ENCODE measurements at places on chromosomes 12 and 14.

- DNase-seq = peak; percentile 10
Observed at GRCh38 chr14:74018174-74018585, 908 bp downstream of the ENTPD5 start.

DNA sequence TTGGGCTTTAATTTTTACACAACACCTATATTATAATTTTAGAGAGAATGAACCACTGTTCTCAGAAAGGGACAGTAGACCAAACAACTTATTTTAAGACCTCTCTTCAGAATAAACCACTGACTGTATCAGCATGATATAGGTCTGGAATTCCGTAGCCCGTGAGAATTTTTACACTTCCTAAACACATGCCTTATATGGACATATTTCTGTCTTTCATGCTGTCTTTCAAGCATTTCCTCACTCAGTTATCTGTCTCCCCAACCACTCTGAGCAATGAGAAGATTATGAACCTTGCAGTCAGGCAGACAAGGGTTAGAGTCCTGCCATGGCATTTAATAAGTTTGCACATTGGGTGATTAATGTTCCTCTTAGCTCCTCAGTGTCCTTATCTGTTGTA, 17.4 kb upstream of the NEUROD4 start:
- no peak for DNase-seq

- DNase-seq = no peak
Observed at GRCh38 chr12:117522559-117522958, 161.1 kb upstream of the NOS1 start.

GRCh38 chr14:22105624-22106006, 432.0 kb upstream of the OR4E1 start:
- DNase-seq = no peak

DNA sequence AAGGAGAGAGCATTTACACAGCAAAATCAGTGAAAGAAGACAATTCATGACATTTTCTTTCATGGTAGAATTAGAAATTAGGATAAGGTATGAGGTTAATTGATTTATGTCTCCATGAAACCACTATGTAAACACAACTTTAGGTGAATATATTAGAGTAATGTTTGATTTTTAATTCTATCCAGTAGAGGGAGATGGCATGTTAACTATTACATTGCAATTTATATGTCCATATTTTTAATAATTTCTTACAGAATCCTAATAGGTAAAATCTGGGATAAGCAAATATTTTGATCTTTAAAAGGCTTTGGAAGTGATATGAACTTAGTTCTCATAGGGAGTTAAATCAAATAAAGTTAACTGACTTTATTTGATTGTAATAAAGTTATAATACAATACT, 373.4 kb upstream of the PDE3A start:
- DNase-seq = peak; percentile 2

DNA sequence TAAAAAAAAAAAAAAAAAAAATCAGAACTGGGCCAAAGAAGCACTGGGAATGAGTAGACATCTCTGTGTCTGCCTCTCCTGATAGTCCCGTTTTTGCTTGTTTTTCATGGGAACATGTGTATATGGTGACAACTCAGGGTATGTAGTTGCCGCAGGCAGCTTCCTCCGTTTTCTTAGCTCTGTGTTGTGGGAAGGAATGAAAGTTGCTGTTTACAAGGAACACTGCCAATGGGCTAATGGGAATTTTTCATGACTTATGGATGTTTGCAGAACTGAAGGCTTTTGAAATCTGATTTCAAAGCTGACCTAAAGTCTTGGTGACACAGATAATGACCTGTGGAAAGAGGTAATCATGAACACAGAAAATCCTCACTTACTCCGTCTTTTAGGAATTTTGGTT, 146.4 kb upstream of the BTG1 start:
- DNase-seq = no peak

DNA sequence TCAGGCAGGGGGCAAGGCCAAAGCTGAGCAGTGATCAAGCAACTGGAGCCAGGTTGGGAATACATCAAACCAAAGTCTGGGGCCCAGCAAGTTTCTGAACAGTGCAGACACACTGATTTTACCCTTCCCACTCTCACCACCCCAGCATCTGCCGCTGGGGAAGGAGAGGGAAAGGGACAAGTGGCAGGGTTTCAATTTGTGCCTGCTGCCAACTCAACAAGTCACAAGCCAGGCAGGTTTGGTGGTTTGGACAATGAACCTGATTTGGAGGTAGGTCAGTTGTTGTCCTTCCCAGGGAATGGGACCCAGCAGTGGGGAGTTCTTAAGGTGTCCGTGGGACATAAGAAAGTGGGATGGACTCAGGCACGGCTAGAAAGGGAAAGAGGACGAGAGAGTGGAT, 151.9 kb upstream of the NOS1 start:
- DNase-seq = no peak

GRCh38 chr12:34379142-34379541, 356.8 kb downstream of the ALG10 start:
- no peak for DNase-seq

GRCh38 chr12:11832093-11832492, 182.6 kb downstream of the ETV6 start:
- no peak for DNase-seq

DNA sequence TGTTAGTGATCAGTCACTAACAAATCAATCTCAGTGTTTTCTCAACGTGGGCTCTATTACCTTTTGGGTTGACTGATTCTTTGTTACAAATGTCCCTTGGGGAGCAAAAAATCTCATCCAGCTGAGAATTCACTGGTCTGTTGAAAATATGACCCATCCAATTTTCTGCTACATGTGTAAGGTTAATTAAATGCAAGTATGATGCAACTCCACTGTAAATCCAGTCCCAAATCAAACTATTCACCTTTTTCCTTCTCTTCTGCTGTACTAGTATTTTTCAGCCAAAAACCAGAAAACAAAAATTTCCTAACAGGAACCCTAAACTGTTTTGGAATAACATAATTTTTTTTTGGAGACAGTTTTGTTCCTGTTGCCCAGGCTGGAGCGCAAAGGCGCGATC, 2.2 kb downstream of the ERH start:
- no peak for DNase-seq

DNA sequence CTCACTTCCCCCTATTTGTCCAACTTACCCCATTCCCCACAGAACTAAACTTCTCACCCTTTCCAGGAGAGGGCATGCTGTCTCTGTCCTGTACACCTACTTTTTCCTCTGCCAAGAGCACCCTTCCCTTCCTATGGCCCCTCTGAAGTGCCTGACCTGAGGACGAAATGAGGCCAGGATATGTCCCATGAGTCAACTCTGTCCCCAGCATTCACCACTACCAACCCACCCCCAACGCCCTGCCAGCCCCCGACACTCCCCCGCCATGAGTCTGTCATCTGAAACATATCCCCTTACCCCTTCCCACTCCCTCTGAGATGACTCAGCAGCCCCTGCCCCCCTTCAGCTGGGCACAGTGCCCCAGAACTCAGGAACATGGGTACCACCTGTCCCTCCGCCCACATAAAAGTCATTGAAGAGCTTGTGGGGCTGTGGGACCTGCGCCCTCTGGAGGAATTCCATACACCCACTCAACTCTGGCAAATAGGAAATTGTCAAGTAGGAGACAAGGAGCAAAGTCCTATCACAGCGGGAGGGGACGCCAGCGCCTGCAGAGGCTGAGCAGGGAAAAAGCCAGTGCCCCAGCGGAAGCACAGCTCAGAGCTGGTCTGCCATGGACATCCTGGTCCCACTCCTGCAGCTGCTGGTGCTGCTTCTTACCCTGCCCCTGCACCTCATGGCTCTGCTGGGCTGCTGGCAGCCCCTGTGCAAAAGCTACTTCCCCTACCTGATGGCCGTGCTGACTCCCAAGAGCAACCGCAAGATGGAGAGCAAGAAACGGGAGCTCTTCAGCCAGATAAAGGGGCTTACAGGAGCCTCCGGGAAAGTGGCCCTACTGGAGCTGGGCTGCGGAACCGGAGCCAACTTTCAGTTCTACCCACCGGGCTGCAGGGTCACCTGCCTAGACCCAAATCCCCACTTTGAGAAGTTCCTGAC, 26.3 kb downstream of the ITGA7 start:
- no peak for DNase-seq
